ENCODE measurements at places on chromosomes 2 and 18. TPM values are rescaled to one million over a fixed set of nuclear protein-coding genes. Genes with fewer than 3 reads are reported as not detected.

Gene CDH19
- not detected for total RNA-seq

Gene UGT1A5
- total RNA-seq = not detected

Gene CCDC68
- 3.0 TPM for total RNA-seq

Gene SUCLG1
- 73.9 TPM for total RNA-seq

Gene TMEM163
- total RNA-seq = 1.9 TPM

Gene LAPTM4A
- 111 TPM for total RNA-seq

Gene CD8B2
- total RNA-seq = not detected

Gene ACTG2
- not detected for total RNA-seq

Gene YES1
- total RNA-seq = 418 TPM

Gene SLC9A2
- under 0.01 TPM for total RNA-seq

Gene TMEM150A
- 7.5 TPM for total RNA-seq

Gene DNER
- 0.07 TPM for total RNA-seq

Gene CCDC178
- not detected for total RNA-seq

Gene PLCD4
- total RNA-seq = 0.79 TPM

Gene SIX3
- not detected for total RNA-seq

Gene DSG4
- not detected for total RNA-seq

Gene CPO
- not detected for total RNA-seq

Gene ACP1
- 110 TPM for total RNA-seq

Gene KCNJ3
- not detected for total RNA-seq

Gene MARCHF4
- 9.6 TPM for total RNA-seq

Gene IL36B
- not detected for total RNA-seq

Gene GPR55
- not detected for total RNA-seq

Gene TEX44
- total RNA-seq = not detected

Gene DYNAP
- total RNA-seq = not detected

Gene LRP2
- under 0.01 TPM for total RNA-seq

Gene GALNT5
- not detected for total RNA-seq

Gene STON1
- total RNA-seq = 9.7 TPM

Gene RNF125
- 1.6 TPM for total RNA-seq

Gene ANKRD53
- 0.50 TPM for total RNA-seq

Gene MEX3C
- total RNA-seq = 64.9 TPM

Gene COL4A3
- 0.14 TPM for total RNA-seq

Gene NCKAP5
- 0.50 TPM for total RNA-seq

Gene SLC5A7
- total RNA-seq = not detected

Gene RAMP1
- total RNA-seq = not detected

Data from thoracic aorta endothelial cell (primary cell).